Left colon (tissue), 2 donors: ENCODE measurements at places on chromosomes 6 and 20. TPM values are rescaled to one million over a fixed set of nuclear protein-coding genes. Genes with fewer than 3 reads are reported as not detected.

Gene BTBD3
- total RNA-seq, result 43.7 TPM

Gene TRIM31
- 80.0 TPM for total RNA-seq

Gene SNAP25
- total RNA-seq, result 1.7 TPM

DNA sequence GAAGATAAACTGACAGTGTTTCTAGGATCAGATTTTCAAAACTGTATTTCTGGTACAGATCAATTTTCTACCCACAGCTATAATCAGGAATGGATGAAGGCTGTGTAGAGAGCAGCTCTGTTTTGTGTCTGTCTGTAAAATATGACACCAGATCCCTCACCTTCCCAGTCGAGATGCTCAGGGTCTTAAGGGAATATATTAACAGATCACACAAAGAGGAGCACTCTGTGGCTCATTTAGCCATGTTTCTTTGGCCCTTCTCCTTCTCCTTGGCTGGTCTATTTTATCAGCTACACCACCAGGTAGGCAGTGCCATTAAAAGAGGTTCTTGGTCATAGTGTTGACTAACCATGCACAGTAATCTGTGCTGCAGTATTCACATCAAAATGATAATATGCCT lies 82.6 kb downstream of the PREP start:
- no peak for DNase-seq

DNA sequence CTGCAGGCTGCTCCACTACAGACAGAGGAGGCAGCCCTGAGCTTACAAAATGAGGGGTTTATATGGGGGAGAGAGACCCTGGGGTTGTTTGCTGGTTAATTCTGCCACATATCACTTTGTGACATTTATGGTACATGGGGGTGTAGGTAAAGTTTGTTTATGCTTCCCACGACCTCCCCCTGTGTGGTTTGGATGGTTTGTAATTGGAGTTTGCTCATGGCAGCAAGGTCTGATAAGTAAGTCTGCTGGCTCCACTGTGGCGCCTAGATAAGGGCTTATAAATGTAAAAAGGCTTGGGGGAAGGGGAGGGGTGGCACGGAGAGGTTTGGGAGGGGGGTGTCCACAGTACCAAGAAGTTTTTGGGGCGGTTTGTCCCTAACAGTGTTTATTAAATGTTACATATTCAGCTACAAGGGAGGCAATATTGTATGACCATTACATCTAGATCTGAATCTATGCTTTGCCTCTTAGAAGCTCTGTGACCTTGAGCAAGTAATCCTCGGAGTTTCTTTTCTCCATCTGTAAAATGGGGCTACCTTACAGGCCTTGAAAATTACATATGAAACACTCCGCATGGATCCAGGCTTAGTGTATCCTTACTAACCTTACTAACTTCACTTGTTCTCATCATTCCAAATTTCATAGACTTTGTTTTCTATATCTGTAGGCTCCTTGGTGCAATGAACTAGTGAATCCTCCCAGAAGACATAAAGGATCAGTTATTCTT lies 204.8 kb upstream of the NOX3 start:
- no peak for DNase-seq

DNA sequence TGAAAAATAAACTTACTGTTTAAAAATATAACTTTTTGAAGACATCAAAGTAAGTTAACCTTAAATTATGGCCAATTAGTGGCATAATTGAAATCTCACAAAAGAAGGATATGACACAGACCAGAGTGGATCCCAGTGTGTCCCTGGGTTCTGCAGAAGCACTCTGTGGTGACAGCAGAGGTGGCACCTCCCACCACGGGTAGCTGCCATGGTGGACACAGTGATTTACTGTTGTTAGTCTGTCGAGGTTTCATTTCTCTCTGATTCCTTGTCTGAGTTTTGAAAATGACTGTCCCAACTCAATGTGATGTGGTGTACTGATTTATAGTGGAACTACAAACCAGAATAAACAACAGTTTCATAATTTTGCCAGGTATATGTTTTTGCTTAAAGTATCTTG lies 76.5 kb downstream of the TULP4 start:
- DNase-seq, result no peak

DNA sequence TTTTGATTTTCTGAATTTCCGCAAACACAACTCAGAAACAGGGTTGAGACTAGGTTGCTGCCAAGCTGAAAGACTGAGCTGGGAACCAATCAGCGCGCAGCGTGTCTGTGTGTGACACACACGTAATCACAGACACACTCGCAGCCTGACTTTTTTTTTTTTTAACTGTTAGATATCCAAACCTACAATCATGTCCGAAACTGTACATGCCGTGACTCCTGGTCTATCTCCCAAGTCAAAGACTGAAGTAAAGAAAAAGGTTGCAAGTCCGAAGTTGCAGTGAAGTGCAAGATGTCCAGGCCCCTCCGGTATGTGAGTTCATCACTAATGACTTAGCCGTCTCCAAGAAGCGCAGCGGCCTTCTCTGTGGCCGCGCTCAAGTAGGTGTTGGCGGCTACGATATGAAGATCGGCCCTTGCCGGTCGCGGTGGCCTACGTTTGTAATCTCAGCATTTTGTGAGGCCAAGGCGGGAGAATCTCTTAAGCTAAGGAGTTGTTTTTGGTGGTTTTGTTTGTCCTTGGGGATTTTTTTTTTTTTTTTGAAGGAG lies 108.2 kb downstream of the HFE start:
- peak; percentile 91 for DNase-seq

DNA sequence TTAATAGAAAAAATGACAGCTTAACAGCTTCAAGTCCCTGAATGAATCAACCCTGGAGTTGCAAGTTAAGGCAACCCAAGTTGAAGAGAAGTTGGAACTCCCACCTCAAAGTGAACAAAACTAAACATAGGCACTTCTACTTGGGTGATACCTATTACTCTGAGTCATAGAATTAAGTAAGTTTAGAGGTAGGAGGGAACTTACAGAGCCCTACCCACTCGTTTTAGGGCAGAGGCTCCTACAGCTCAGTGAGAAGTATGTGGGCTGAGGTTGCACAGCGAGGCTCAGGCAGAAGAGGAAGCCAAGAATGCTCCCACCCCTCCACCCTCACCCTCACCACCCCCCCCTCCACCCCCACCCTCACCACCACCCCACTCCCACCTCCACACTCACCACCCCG lies 42.2 kb downstream of the NFATC2 start:
- peak; percentile 22 for DNase-seq

GRCh38 chr20:2879146-2879545 lies 5.9 kb downstream of the PTPRA start:
- no peak for DNase-seq

GRCh38 chr6:102732898-102733297 lies 1339.4 kb downstream of the GRIK2 start:
- no peak for DNase-seq

DNA sequence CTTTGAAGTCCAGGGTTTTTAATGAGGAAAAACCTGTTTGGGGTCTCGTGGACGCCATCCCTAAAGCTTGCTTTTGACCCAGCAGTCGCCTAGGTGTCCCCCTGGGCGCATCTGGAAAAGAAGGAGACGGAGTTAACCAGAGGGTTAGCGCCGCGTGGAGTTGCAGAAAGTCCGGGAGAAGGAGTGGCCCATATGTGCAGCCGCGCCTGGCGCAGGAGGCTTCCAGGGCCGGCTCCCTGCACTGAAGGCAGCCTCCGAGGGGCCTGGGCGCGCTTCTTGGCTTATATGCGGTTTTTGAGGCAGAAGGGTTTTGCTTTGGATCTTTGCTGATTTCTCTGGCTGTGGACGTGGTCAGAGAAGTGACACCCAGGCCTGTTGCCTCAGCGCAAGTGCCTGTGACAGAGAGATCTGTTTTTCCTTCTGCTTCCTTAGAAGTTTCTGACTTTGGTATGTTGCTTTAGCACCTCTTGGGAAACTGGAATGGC lies 987 bp downstream of the TMEM181 start:
- DNase-seq, result no peak

GRCh38 chr6:134117409-134117808 lies 65.0 kb upstream of the SLC2A12 start:
- no peak for DNase-seq

GRCh38 chr20:6698056-6698455 lies 69.4 kb upstream of the BMP2 start:
- peak; percentile 44 for DNase-seq
